Stimulated activated CD4-positive, alpha-beta T cell treated with anti-CD3 and anti-CD28 coated beads, Interleukin-12 subunit alpha, Interleukin-12 subunit beta, amount 100 ng/mL, for 48 hours (primary cell): ENCODE measurements at places on chromosomes 3 and 15.

DNA sequence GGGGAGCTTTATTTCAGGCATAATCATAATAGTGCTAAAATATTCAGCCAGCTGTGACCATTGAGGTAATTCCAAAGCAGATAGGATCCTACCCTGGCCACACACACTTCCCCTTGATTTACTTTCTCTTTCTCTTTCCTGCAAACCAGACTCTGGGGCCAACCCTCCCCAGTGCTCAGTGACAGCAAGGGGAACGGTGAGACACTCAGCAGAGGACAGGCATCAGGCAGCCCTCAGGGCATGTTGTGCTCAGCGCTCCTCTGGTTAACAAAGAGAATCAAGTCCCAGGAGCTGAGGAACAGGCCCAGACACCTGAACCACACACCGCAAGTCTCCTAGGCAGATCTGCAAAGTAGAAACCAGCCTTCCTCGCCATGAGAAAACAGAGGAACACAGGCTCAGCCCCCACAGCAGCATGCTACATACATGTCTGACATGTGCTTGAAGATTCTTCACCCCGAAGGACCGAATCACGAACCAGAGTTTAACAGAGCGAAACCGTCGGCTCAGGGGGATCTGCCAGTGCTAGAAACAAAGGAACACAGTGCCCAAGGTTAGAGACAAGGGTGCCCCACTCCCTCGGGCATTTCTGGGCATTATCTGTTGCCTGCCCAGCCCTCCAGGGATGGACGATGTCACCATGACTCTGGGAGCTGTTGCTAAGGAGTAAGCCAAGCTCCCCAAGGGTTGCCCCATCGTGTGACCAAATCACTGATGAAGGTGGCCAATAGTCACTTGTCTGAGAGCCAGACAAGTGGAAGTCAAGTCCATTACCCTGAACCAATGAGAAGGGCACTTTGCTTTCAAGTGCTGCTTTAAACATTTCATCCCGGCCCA, 17.5 kb downstream of the HDC start:
- no peak for DNase-seq

DNA sequence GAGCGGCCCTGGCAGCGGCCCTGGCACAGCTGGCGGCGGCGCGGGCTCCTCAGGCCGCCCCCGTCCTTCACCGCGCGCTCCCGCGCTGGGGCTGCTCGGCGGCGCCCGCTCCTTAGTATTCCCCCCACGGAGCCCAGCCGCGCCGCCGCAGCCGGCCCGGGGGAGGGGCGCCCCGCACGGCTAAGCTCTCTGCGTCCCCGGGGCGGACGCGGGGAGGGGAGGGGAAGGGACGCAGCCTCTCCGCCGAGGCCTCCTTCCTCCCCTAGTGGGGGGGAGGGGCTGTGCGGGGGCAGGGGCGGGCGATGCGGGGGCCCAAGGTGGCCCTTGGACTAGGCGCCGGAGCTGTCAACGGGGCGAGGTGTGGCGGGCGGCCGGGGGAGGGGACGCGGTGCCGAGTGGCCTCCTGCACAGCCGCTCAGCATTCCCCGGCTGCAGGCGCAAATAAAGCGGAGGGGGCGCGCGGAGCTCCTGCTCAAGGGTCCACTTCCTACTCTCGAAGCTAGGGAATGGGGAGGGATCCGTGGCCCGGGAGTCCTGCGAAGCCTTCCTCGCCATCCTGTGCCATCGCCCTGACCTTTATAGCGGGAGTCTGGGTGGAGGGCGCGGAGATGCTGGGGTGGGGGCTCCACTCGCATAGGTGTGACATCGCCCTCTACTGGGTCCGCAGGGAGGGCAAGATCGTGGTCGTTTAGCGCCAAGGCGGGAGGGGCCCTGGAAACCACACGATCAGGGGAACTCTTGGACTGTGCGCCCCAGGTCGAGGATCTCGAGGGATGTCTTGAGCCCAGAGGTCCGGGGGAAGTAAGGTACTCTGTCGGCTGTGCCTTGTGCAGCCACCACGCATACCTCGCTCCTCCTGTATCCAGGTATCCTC, 22.2 kb downstream of the EPHB3 start:
- no peak for DNase-seq

- no peak for DNase-seq
Observed at GRCh38 chr3:194137008-194137505, 1.1 kb downstream of the HES1 start.

DNA sequence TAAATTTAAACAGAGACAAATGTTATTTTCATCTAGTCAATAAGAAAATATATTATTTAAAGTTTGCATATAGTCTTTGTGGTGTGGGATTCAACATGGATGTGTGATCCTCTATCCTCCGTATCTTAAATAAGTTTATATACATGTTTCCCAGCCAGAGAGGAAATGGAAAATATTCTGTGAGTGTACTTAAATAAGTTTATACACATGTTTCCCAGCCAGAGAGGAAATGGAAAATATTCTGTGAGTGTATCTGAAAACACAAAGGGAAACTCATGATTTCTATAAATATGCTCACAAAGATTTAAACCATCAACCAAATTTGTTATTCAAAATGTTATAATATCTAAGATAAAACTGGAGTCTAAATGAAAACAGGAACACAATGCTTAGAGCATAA, 110.0 kb upstream of the MELTF start:
- DNase-seq, result no peak

- DNase-seq, result no peak
Observed at GRCh38 chr3:1082108-1082507, 10.7 kb upstream of the CNTN6 start.

- DNase-seq, result peak; percentile 48
Observed at GRCh38 chr3:149224736-149225594, 3.3 kb upstream of the CP start.

DNA sequence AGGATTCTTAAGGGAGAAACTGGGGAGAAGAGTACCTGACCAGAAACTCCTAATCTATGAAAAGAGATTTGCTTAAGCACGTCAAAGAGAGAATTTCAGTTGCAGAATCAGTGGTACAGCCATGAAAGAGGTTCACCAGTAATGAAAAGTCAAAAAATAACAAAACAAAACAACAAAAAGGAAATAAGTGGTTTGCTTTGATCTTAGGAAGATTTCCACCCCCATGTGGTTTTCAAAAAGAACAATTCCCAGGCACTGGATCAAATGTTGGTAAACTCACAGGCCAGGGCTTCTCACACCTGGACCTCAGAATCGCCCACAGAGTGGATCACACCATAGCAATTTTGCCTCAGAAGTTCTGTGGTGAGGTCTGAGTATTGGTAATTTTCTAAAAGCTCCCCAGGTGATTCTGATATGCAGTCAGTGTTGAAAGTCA, 67.5 kb downstream of the TMEM39A start:
- no peak for DNase-seq
